ENCODE measurements at places on chromosomes 3 and 15.

GRCh38 chr3:23114432-23114831 is 88.7 kb upstream of the UBE2E2 start:
- peak; percentile 18 for DNase-seq

DNA sequence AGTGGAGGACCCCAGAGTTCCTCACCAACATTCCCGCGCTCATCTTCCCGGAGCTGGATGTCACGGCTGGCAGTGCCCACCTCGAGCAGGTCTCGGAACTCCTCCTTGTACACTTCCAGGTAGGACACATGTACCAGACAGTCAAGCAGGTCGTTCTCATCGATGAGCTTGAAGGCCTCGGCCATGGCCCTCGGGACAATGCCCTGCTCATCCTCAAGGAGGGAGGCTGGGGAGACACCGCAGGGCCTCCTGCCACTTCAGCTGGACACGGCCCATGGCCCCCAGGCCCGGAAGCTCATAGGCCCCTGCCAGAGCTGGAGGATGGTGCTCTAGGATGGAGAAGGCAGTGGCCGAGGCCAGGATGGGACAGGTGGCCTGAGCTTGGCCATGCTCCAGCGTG is 5.6 kb downstream of the KIF7 start:
- no peak for DNase-seq

- DNase-seq = no peak
Observed at GRCh38 chr3:122986693-122987179, 40.8 kb downstream of the SEMA5B start.

- DNase-seq = no peak
Observed at GRCh38 chr3:15520804-15521572, 518 bp downstream of the COLQ start.

DNA sequence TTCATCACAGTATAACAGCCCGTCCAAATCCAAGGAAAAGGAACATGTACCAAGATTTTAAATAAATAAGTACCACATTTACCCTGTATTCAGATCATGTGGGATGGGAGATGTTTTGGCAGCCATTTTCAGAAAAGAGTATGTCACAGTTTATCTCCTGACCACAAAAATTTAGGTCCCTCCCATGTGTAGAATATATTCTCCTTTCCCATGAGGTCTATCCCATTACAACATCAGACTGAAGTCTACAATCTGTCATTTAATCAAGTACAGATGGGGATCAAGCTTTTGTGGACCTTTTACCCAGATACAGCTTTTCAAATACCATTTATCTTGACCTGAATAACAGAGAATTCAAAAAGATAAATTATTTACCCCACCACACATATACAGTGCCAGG is 444.5 kb downstream of the PLOD2 start:
- peak; percentile 81 for DNase-seq

DNA sequence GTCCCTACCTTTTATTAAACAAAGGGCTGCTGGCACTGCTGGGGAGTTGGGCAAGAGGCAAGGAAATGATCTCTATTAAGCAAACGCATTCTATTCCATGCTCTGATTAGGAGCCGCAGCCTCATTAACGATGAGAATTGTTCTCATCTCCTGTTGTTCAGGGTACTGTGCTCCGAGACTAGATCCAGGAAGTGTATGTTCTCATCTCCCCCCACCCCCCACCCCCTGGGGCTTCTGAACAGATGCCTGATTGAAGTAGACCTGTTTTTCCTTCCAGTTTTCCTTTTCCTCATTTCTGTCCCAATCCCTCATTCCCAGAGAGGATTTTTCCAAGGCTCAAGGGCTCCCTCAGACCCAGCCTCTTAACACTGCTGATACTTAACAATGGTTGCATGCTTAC is 81.6 kb upstream of the FEZF2 start:
- DNase-seq = no peak

GRCh38 chr3:37813403-37813802 is 48.3 kb upstream of the CTDSPL start:
- DNase-seq = no peak

DNA sequence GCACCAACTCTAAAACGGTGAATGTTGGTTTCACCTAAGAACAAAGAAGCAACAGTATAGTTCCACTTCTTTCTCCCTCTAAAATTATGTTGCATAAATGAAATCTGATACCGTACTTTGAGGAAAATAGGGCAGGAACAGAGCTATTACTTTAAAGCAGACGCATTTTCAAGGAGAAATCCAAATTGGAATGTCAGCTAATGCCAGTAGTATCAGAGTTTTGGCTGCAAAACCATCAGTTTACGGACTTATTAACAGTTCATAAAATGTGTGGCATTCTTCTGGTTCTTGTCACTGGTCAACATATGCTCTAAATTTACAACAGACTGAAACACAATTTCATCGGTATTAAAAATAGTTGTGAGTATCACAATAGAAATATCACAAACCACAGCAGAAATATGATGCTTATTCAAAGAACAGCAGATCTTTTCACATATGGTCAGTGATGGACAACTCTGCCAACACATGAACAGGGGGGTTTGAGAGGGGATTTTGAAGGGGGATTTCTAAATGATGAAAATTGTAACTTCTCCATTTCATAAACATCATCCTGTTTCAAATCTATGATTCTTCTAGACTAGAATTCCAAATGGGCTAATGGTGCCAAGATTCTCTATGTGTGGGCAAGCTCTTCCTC is 38.7 kb upstream of the ROBO2 start:
- DNase-seq = no peak

GRCh38 chr3:63951492-63952247 is 39.5 kb upstream of the SCAANT1 start:
- DNase-seq = no peak

- peak; percentile 77 for DNase-seq
Observed at GRCh38 chr15:66946578-66947164, 118.7 kb upstream of the SMAD3 start.

GRCh38 chr3:165196577-165197480 is 645 bp upstream of the SLITRK3 start:
- DNase-seq = peak; percentile 3

DNA sequence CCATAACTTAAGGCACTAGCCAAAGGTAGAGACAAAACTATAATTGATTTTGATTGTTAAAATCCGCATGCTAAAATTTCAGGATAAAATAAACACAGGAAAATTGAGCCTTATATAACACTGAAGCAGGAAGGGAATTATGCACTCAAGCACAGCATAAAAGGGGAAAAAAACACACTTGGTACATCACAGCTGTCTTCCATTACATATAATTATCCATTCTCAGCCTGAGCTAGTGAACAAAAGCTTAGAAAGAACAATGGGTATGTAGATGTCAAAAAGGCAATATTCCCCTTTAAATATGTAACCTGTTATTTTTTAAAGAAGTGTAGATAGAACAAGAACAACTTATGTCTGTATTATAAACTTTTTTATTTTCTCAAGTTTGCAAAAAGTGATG is 899.2 kb downstream of the ROBO1 start:
- DNase-seq = no peak

DNA sequence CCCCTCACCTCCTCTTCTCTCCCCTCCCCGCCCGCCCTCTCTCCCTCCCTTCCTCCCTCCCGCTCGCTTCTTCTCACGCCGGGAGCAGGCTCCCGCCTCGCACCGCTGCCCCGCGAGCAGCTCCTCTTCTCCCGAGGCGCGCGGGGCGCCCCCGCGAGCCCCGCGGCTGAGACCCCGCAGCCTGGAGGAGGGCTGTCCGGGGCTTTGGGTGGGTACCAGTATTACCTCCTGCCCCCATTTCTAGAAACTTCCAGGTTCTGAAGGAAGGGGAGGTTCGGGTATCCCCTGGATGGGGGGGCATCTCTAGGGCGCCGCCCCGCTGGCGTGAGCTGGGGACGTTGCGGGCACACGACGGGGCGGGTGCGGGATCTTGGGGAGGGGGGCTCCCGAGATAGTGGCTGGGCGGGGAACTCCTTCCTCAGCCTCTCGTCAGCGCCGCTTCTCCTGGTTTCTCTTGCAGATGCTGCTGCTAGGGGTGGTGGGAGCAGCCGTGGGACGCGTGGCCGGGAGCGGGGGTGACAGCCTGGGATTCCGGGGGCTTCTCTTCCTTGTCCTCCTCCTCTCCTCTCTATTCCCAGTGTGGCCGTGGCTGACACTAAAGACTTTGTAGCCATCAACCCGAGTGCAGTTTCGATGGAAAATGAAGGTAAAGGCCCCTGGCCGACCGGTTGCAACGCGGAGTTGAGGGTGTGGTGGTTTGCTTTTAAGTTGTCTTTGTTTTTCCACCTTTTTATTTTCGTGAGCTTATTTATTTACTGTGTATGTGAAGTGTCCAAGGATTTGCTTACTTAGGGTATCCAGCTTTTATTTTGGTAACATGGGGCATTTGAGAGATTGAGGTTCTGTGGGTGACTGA is 474 bp downstream of the ATP2C1 start:
- peak; percentile 8 for DNase-seq

DNA sequence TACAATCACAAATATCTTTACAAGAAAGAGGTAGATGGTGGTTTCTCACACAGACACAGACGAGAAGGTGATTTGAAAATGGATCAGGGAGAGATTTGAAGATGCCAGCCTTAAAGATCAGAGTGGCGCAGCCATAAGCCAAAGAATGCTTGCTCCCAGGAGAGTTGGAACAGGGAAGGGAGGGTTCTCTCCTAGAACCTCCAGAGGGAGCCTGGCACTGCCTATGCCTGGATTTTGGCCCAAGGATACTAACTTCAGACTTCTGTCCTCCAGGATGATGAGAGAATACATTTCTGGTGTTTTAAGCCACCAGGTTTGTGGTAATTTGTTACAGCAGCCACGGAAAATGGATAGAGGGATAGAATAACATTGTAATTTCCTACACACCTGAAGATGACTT is 279.1 kb downstream of the FAM43A start:
- no peak for DNase-seq

- peak; percentile 34 for DNase-seq
Observed at GRCh38 chr3:12954891-12955650, 113.7 kb upstream of the RPL32 start.

GRCh38 chr15:72774696-72775383 is 8.7 kb downstream of the ADPGK start:
- DNase-seq = no peak

DNA sequence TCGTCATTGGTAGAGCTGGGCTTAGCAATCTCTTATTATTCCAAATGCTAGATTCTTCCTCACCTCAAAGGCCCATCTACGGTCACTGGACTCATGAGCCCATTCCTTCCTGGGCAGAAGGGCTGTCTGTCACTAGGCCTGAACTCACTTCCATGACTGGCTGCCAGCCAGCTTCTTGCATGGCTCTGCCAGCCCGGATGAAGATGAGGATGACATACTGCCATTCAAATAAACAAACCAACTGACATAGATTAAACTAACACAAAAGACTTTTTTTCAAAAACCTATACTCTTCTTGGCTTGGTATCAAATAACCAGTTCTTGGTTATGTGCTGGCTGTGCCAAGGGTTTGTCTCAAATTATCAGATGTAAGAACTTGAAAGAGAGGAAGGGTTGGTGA is 23.8 kb downstream of the ISL2 start:
- DNase-seq = no peak

DNA sequence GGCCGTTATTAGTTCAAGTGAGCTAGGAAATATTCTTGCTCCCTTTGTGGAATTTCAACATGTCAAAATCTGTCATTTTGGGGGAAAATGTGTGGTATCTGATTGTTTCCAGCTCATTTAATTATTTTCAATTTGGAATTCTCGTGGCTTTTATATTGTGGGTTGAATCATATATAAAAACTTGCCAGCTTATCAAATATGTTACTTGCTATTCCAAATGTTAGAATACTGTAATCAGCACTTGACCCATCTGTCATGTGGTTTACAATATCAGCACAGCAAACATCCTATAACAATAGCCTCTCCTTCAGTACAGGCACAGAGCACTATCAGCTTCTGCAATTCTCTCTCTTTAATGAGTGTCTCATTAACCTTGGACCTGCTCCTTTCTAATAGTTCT is 130.2 kb upstream of the FEZF2 start:
- no peak for DNase-seq

- DNase-seq = no peak
Observed at GRCh38 chr3:146138902-146139301, 22.1 kb downstream of the PLOD2 start.

DNA sequence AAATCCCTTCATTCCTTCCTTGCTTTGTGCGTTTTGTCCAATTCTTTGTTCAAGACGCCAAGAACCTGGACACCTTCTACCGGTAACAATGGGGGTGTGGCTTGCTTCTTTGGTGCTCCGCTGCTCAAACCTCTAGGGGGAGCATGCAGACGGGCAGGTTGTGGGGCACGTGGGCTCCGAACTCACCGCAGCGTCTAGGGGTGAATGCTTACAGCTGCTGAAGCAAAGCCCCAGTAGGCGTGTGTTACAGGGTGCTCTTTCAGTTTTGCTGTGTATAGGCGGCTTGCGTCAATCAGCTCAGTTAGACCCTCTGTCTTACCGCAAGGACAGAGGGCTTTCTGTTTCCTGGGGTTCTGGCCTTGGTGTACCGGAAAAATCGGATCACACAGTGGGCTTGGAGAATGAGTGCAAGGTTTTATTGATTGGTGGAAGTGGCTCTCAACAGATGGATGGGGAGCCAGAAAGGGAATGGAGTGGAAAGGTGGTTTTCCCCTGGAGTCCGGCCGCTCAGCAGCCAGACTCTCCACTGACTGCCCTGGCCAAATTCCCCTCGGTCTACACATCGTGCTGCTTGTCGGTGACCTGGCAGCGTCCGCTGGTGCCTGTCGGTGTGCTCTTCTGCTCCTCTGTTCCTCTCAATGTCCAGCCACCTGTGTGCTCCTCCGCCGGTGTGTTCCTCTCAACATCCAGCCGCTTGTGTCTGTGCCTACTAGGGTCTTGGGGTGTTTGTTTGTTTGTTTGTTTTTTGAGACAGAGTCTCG is 1.2 kb upstream of the LRRC34 start:
- DNase-seq = no peak

GRCh38 chr15:60370105-60370868 is 27.5 kb downstream of the ANXA2 start:
- peak; percentile 68 for DNase-seq

- peak; percentile 77 for DNase-seq
Observed at GRCh38 chr3:149448331-149448831, 26.1 kb upstream of the TM4SF4 start.

GRCh38 chr3:53238886-53239285 is 16.9 kb downstream of the TKT start:
- DNase-seq = no peak

DNA sequence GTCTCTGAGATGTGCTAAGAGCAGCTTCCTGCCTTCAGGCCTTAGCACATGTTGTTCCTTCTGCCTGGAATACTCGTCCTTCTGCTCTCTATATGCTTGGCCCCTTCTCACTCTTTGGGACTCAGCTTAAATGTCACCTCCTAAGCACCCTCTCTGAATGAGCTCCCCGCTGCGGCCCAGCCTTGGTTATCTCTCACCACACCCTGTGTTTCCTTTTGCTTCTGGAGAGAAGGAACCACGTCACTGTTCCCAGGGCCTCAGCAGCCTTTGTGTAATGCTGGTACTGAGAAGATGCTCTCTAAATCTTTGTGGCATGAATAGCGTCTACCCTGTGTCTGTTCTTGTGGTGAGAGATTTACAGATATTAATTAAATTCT is 2.2 kb downstream of the FAH start:
- DNase-seq = no peak

DNA sequence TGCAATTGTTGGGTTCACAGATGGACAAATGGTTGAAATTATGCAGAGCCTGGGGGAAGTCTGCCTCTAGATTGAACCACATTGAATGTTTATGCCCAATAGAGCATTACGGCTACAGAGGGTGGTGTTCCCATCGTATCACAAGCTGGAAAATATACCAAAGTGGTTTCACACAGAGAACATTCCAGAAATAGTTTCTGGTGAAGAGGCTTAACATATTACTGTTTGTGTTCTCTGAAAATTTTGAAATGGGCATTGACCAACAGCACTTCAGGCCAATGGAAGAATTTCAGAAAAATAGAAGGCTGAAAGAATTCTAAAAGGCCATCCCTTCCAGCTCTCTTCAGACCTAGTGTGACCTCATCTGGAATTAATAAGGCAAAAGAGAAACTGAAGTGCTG is 203.9 kb downstream of the NEK10 start:
- DNase-seq = peak; percentile 90

All from fibroblast of the aortic adventitia (primary cell).